Non-pigmented ciliary epithelial cell (primary cell): ENCODE measurements at places on chromosomes 12 and 14.

- DNase-seq, result no peak
These were observed 36.1 kb downstream of the CFL2 start for GRCh38 chr14:34678306-34678705.

GRCh38 chr14:101834397-101834796 is 72.9 kb downstream of the PPP2R5C start:
- DNase-seq, result no peak

GRCh38 chr14:54715811-54716210 is 148.9 kb downstream of the SAMD4A start:
- no peak for DNase-seq

GRCh38 chr14:93231129-93231979 is 24.3 kb downstream of the UBR7 start:
- DNase-seq, result no peak

- no peak for DNase-seq
These were observed 1.7 kb downstream of the OLR1 start for GRCh38 chr12:10170216-10170615.

GRCh38 chr12:52229836-52230343 is 3.2 kb upstream of the KRT7 start:
- DNase-seq, result no peak

- no peak for DNase-seq
These were observed 338.4 kb downstream of the RAD51B start for GRCh38 chr14:68157971-68158371.

- DNase-seq, result no peak
These were observed 122.8 kb upstream of the PDE3A start for GRCh38 chr12:20245491-20245890.

GRCh38 chr12:93714382-93714781 is 37.2 kb downstream of the CRADD start:
- DNase-seq, result no peak
